ENCODE measurements at places on chromosomes 2 and 18.

DNA sequence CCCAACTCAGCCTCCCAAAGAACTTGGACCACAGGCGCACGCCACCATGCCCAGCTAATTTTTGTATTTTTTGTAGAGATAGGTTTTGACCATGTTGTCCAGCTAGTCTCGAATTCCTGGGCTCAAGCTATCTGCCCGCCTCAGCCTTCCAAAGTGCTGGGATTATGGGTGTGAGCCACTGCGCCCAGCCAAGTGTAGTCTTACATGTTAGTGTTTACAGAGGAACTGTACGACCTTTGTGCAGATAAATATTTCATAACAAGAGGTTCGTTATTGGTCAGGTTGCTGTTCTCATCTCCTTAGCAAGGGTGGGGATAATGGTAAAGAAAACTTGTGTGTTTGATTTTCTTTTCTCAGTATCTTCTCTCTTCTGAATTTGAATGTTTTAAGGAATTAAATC, 46.5 kb downstream of the RALBP1 start:
- DNase-seq = no peak

DNA sequence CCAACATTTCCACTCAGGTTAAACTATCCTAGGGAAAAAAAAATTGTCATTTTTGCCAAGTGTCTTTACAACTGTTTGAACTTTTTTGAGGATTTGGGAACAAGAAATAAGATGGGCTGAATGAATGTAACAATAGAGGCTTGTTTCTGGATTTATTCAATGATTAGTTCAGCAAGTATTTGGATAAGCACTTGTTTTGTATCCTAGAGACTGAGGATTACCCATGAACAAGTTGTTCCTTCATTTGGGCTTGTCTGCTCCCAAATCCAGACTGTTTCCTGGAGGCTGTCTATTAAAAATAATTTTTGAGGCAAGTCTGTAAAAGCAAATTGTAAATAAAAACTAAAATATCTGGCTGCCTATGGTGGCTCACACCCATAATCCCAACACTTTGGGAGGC, 62.0 kb upstream of the CSRNP3 start:
- DNase-seq = no peak

GRCh38 chr18:44568986-44569385, 111.7 kb upstream of the SETBP1 start:
- no peak for DNase-seq

- no peak for DNase-seq
Measured at GRCh38 chr2:62163106-62163831, 32.6 kb upstream of the B3GNT2 start.

GRCh38 chr2:39153312-39153711, 32.5 kb upstream of the SOS1 start:
- no peak for DNase-seq

GRCh38 chr18:48136051-48136826, 205.8 kb upstream of the SMAD2 start:
- DNase-seq = no peak

DNA sequence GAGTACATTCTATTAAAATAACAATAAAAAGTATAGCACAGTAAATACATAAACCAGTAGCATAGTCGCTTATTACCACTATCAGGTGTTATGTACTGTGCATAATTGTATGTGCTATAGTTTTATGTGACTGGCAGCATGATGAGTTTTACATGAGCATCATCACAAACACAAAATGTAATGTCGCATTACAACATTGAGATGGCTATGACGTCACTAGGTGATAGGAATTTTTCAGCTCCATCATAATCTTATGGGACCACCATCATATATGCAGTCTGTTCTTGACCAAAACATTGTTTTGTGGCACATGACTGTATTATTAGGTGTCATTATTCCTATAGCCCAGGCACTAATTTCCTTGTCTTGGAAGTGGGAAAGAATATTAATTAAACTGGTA, 48.6 kb downstream of the ZDBF2 start:
- no peak for DNase-seq

- no peak for DNase-seq
Measured at GRCh38 chr2:206396211-206396610, 47.1 kb upstream of the ADAM23 start.

DNA sequence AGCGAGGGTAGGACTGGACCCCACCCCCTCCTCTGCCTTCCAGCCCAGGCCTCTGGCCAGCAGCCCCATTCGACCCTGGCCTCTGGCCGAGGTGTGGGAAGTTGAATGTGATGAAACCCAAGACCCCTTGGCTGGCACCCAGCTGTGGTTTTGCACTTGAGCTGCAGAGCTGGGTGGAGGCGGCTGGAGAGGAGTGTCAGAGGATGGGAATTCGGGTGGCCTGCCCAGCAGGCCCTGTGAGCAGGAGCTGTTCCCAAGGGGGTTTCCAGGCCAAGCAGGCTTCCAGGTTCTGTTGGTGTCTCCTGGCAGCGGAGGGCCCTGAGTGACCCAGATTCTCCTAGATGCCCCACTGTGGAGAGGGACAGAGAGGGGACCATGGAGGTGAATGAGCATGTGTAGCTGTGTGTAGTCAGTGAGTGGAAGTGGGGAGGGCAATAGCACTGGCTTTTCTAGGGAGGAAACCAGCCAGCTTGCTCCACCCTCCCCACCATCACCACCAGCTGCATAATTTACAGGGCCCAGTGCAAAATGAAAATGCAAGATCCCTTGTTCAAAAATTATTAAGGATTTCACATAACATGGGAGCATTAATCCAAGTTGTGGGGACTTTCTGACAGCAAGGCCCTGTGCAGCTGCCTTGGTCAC, 172.2 kb upstream of the HAAO start:
- DNase-seq = no peak

DNA sequence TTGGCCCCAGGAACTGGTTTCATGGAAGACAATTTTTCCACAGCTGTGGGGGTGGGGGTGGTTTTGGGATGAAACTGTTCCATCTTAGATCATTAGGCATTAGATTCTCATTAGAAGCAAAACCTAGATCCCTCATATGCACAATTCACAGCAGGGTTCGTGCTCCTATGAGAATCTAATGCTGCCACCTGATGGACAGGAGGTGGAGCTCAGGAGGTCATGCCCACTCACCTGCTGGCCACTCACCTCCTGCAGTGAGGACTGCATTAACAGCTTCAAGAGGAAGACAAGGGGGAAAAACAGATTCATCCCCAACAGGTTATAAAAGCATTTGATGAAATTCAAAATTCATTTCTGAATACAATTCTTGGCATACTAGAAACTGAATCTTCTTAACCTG, 38.5 kb downstream of the THAP4 start:
- no peak for DNase-seq

DNA sequence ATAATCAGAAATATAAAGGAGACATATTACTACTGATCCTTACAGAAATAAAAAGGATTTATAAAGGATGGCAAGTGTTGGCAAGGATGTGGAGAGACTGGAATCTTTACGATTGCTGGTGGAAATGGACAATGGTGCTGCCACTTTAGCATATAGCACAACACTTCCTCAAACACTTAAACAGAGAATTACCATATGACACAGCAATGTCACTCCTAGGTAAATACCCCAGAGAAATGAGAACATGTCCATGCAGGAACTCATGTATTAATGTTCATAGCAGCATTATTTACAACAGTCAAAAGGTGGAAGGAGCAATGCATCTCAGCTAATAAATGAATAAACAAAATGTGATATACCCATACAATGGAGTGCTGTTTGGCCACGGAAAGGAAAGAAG, 137.5 kb downstream of the NDUFA10 start:
- no peak for DNase-seq

GRCh38 chr2:119195887-119196286, 27.7 kb upstream of the STEAP3 start:
- no peak for DNase-seq

DNA sequence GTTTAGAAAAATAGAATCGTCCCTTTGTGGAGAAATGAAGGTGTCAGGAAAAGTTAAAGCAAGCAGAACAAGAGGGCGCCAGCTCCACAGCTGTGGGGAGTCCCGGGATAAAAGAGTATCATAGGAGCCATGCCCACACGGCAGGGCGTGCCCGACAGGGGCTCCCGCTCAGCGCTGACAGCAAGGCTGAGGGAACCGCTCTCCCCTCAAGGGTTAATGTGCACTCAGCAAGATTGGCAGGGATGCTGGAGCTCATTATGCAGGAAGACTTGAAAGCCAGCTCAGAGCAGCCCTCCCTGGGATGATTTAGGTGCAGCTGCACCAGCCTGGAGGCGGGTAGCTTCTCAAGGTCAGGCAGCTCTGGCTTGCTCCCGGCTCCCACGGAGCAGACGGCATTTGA, 500.2 kb downstream of the EIPR1 start:
- no peak for DNase-seq

- no peak for DNase-seq
Measured at GRCh38 chr2:135048122-135048521, 875 bp upstream of the MAP3K19 start.

- no peak for DNase-seq
Measured at GRCh38 chr2:33380001-33380609, 96.3 kb upstream of the RASGRP3 start.

GRCh38 chr2:191010887-191011885, 2.8 kb downstream of the STAT1 start:
- no peak for DNase-seq

GRCh38 chr2:10597956-10598355, 91.8 kb downstream of the NOL10 start:
- no peak for DNase-seq

DNA sequence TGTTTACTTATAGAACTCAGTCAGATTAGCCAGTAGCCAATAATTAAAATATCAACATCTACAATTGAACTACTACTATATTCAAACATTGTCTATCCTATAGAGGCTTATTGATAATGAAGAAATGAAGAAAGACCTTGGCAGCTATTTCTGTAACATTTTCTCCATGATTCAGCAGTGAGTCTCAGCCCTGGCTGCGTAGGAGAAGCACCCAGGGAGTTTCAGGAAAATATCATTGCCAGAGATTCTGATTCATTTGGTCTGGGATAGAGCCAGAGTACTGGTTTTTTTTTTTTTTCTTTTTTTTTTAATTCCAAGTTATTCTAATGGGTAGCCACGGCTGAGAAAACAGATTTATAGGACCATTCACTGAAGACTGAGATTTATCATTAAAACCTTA, 404.8 kb downstream of the TXNL1 start:
- no peak for DNase-seq

- DNase-seq = no peak
Measured at GRCh38 chr2:46803547-46803878, 112.1 kb downstream of the MCFD2 start.

DNA sequence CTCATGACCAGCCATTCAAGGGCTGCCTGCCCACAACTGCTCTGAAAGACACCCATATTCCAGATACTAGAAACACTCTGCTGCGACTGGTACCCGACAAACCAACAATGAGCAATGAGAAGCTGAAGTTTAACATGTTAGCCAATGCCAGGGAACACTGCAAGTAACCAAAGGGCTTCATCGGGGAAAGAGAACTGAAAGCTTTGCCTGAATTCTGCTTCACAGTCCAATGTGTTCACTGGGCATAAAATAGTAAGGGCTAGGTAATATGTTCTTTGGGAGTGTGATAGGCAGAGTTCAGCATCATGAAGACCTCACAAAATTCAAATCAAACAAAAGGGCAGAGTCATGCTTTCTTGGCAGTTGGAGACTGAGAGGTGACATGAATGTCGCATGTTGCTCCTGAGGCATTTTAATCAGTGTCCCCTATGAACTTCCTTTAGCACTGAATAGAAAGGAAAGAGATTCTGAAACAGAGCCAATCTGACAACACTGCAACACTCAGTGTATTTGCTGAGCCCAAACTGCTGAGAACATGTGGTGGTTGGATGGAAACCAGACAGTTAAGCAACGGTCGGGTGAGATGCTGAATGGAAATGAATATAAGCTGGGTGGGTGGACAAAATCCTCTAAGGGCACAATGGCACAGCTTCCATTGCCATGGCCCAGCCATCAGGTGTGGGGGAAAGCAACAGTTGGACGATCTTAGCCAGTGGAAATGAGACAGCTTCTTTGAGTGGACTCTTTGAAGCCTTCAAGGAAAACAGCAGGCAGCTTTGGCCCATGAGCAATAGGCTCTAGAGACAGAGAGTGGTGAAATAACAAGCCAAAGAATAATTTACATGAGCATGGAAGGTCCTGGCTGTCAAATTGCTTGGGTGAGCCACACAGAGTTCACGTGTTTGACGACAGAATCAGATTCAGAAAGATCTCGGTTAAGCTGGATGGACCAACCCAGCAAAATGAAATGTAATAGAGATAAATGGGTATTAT, 277.5 kb downstream of the AFF3 start:
- DNase-seq = no peak

- DNase-seq = peak; percentile 15
Measured at GRCh38 chr2:162073888-162074631, at the start of gene DPP4. Gene DPP4 (minus strand): TSS chr2:162074215. CDS start chr2:162073981, 234 bp downstream.

DNA sequence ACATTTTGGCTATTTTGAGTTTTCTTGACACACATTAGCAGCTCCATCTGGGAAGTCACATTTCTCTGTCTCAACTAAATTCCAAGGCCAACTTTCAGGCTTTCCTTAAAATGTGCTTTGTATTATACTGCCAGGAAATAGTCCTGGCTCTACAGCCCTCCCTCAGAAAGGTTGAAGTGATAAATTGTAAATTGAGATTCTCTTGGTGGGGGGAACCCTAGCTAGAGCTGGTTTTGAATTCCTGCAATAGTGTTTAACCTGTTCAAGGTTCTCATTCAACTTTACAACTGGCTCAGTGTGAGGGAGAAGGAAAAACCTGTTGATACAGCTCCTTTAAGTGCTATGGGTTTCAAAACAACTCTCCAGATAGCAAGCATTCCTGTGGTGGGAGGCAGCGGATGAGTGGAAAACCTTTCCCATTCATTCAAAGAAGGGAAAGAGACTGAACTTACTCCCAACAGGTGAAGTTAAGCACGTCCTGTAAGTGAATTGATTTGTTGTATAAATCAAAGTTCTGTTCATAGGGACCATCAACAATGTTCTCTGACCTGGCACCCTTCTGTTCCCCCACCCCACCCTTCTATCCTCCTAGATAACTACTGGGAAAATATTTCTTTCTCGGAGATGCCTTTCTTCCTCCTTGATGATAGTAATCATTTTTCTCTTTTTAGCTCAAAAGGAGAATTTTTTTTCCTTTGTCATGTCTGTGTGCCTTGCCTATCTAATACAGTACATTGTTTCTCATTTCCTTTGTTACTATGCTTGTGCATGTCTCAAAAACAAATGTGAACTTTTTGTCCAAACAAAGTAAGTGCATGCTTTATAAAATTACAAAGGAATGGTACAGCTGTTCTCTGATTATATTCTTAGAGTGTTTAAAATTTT, 44.2 kb upstream of the SLC39A10 start:
- no peak for DNase-seq

DNA sequence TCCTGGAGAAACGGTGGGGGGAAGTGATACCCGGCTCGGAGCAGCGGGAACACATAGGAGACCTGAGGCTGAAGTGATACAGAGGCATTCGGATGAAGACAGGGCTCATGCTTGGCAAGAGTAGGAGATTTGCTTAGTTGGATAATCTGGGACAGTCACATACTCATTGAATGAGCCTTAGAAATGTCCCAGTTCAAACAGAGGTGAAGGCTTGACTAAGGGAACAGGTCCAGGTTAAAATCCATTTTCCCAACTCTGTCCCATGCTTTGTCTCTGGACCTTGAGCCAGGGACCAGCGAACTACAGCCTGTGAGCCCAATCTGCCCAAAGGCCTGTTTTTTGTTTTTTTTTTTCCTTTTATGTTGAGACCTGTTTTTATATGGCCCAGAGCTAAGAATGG, 1.3 kb downstream of the UGT1A6 start:
- no peak for DNase-seq

Measured in stimulated activated CD8-positive, alpha-beta memory T cell treated with anti-CD3 and anti-CD28 coated beads, Interleukin-15, amount 100 ng/mL, for 24 hours (primary cell).